Pancreas (tissue), 10 donors: ENCODE measurements at places on chromosomes 1 and 21. TPM values are rescaled to one million over a fixed set of nuclear protein-coding genes. Genes with fewer than 3 reads are reported as not detected.

DNA sequence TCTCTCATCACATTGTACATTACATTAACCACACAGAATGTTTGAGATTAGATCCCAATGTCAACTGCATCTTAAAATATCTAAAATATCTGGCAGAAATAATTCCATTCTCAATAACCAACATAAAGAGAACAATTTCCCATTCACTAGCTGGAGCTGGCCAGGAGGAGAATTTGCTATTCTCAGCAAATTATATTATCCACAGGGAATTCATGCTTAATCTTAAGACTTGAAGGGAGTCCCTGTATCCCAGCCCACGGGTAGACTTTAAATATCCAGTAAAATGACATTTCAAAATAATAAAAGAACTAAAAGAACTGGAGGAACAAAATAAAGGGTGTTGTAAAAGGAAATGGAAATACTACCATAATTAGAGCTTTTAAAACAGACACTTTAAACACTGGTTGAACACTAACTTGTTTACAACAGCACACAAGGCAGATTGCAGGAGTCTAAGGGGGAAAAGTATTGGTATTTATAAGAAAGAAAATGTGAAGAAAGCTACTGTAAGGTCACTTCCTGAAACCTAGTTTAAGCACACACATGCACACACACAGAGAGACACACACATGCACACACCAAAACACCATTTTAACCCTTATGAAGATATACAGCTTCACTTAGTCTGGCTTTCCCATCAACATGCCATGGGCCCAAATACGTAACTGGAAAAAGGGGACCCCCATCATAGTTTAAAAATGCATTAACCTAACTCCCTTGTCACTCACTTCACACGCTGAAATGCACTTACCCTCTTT, 107.0 kb downstream of the PTPN14 start:
- no peak for DNase-seq

- no peak for DNase-seq
These were observed 138.5 kb downstream of the CLIC6 start for GRCh38 chr21:34807146-34807880.

- no peak for DNase-seq
These were observed 11.6 kb downstream of the CAMK2N1 start for GRCh38 chr1:20474333-20474975.

- DNase-seq, result no peak
These were observed 20.3 kb downstream of the FLVCR1 start for GRCh38 chr1:212878418-212878817.

Gene ABCG1
- 3.4 TPM for polyA plus RNA-seq

DNA sequence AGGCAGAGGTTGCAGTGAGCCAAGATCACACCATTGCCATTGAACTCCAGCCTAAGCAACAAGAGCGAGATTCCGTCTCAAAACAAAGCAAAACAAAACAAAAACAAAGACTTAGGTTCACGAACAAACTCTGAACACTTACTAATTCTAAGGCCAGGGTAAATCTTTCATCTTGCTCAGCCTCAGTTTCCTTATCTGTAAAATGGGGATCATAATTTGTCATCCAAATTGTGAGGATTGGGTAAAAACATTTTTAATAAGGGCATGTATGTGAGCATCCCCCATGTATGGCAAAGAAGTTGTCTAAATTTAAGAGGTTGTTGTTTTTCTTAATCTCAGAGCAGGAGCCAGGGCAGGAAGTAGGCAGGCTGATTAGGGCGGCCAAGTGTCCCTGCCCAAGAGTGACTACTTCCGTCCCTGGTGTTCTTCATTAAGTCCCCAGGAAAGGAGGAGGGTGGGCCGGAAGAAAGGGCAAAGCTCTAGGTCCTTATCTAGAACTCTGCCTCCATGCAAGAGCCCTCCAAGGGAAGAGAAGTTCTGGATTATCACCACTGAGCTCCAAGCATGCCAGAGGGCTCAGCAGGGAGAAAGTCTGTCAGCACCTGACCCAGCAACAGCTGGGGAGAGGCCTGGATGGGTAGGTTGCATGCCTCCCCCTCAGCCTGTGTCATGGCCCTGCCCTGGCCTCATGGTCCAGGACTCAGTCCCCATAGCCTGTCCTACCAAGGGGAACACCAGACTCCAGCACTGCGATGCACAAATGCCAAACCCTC, 49.9 kb upstream of the CLIC4 start:
- DNase-seq, result no peak

DNA sequence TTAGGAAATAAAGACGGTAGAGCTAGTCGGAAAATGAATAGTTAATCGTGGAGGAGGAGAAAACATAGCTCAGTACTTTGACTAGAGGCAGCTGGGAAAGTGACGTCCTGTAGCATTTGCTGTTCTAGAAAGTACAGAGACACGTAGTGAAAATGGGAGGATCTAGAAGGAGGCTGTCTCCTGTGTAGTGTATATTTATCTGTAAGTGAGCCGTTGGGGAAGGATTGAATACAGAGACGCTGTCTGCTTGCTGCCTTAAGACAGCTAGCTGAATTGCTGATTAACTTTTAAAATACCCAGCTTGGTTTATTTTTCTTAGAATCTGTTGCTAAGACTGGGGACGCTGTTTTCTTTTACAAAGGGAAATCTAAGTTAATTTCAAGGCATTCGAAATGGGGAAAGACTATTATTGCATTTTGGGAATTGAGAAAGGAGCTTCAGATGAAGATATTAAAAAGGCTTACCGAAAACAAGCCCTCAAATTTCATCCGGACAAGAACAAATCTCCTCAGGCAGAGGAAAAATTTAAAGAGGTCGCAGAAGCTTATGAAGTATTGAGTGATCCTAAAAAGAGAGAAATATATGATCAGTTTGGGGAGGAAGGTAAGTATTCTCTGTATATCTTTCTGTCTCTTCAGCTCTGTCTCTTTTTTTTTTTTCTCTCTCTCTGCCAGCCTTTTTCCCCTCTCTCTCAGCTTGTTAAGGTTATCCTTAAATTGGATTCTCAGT, at the start of gene DNAJB4:
Gene DNAJB4, plus strand, starts transcription at position 221 of the 729 bp plus-strand sequence. Its CDS starts 172 bp downstream, at position 393.
- DNase-seq, result peak; percentile 78

DNA sequence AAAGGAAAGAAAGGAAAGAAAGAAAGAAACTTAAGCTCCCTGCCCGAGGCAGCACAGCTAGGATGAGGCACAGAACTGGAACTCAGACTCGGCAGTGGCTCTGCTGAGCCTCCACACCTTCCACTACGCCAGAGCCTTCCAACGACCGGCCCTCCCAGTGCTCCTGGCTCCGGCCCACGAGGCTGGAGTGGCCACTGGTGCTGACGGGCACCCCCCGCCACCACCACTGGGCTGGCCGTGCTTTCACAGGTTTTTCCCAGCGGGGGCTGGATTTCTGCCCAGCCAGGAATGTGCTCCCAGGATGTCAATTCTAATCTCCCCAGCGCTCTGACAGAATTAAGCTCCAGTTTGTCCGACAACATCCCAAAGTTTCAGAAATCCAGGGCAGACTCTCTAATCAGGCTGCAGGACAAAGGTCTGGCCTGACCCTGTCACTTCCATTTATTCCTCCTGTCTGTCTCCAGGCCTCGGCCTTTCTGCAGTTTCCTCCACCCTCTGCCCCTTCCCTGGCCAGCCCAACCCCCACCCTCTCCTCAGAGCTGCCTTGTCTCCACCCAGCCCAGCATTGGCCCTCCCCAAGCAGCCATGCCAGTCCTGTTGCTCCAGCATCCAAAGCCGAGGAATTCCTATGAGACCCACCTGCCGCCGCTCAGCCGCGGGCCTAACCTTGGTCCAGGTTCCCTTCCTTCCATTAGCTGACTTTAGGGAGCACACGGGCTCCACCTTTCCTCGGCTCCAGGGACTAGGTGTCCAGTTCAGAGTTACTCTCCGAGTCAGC, 81.9 kb downstream of the CASZ1 start:
- peak; percentile 81 for DNase-seq

GRCh38 chr1:168608796-168609715, 32.7 kb downstream of the XCL1 start:
- no peak for DNase-seq

DNA sequence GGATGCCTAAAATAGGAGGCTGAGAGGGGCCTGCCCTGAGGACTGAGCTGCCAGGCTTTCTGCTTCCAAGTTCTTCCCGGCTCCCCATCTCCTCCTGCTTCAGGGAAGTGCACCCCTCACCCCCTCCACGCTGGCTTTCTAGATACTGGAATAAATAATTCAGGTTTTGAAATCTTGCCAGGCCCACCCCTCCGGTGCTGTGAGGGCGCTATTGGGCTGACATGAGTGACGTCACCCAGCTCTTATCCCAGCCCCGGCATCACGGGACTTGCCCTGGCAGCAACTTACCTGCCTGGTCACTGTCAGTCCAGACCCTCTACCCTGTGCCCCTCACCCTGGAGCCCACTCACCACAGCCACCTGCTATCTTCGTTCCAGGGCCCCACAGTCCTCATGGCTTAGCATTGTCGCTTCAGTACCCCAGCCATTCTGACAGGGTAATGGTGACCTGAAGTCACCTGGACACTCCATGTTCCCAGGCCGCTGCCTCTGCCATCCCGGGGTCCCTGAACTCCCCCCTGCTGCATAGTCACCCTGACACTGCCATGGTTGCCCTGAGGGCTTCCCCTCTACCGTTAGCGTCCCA, 819 bp upstream of the GPR3 start:
- DNase-seq, result peak; percentile 42

- DNase-seq, result no peak
These were observed 52.4 kb downstream of the SUCO start for GRCh38 chr1:172585348-172585747.

DNA sequence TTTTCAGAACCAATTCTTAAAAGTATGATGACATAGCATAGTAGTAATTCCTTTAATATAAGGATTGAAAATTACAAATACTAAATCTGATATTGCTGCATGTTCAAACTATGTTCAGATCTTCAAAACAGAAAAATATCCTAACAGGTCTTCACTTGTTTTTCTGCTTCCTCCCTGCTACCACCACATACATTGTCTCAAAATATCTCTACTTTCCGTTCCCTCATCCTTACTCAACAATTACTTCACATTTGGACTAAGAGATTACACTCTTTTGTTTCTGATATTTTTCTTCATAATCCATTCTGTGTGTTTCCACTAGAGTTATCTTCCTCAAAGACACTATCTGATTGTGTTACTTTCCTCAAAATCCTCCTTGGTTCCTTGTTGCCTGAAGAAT, 125.1 kb downstream of the NEK7 start:
- DNase-seq, result no peak

DNA sequence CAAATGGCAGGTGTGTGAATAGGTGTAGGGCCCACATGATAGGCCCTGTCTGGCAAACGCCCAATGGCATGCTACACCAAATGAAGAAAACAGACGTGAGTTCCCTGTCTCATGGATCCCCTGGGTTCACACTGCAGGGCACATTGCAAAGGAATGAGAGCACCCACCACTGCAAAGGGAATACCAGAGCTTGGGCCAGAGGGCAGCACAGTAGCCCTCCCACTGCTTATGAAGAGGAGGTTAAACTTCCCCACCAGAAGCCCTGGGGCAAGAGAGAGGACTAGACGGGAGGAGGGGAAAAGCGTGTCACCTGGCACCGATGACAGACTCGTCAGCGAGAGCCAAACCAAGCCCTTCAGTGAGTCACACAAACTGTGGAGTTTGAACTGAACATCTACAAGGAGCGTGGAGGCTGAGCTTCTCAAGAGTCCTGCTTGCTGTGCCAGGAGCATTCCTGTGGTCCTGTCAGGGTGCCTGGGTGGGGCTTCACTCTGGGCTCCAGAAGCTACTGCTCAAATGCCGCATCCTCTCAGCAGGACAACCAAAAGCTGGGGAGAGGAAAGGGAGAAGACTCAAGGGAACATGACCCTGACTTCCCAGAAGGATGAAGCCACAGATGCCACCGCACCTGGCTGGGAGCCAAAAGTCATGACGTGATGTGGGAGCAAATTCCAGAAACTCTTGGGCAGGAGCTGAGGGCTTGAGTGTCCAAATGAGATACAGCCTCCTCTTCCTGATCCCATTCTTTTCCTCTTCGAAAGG, 61.1 kb downstream of the TOMM20 start:
- no peak for DNase-seq

Gene DYNLT5
- polyA plus RNA-seq, result 0.72 TPM

DNA sequence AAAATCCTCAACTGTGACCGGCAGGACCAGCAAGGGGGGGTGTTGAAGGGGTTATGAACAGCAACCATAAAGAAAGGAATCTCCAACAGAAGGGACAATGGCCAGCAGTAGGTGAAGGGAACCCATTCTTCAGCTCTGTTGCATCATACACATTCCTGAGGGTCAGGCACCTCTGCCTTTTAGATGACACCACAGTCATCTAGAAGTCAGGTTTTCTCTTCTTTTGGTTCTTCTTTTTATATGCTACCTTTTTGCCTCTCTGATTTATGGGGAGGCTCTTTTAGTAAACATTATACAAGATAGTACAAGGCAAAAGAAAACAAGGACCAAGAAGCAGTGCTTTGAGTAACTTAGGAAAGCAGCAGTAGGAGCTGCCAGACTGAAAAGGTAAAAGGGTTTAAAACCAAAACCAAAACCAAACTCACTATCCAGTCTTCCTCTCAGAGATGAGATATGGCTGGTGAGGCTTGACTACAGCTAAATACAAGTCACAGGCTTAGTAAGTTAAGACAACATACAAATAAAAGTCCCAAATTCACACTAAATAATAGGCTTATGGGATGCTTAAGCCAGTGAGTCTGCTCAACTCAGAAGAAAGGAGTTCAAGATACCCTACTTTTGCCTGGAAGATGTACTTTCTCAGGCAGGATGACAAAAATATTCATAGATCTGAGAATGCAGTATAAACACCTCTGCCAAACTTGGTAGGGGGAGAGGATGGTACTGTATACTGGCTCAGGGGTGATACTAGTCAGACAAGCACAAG, 4.1 kb downstream of the TEX38 start:
- no peak for DNase-seq

GRCh38 chr1:242243472-242243871, 244.6 kb upstream of the MAP1LC3C start:
- no peak for DNase-seq

DNA sequence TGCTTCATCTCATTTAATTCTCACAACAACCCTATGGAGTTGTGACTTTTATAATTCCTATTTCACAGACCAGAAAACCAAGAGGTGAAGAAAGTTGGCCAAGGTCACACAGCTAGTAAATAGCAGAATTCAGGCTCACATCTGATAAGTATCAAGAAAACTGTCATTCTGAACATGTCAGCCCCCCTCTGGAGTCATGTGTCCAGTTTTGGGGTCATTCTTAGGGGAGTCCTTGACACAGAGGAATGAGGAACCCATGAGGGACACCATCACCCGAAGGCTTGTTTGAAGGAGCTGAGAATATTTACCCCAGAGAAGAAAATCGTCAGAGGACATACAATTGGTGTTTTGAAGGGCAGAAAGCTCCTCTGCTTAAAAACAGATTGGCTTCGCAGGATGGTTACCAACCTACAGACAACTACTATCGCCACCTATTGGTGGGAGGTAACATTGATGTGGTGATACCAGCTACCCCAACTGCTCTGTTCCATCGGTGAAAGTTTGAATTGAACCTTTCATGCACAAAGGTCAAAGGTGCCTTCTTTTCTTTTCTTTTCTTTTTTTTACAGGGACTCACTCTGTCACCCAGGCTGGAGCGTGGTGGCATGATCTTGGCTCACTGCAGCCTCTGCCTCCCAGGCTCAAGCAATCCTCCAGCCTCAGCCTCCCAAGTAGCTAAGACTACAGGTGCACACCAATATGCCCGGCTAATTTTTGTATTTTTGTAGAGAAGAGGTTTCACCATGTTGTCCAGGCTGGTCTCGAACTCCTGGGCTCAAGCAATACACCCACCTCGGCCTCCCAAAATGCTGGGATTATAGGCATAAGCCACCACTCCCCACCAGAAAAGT, 31.3 kb downstream of the NCMAP start:
- no peak for DNase-seq

Gene ANXA9
- 18.1 TPM for polyA plus RNA-seq
